ENCODE measurements at places on chromosomes 2 and 18.

- no peak for DNase-seq
Measured at GRCh38 chr2:202642567-202642966, 7.8 kb downstream of the FAM117B start.

- no peak for DNase-seq
Measured at GRCh38 chr2:118979152-118979861, 37.3 kb downstream of the MARCO start.

- no peak for DNase-seq
Measured at GRCh38 chr2:133579274-133579673, 11.0 kb upstream of the NCKAP5 start.

- DNase-seq = no peak
Measured at GRCh38 chr18:76970770-76971559, 148.6 kb downstream of the ZNF236 start.

GRCh38 chr2:241363426-241363825 is 7.3 kb downstream of the FARP2 start:
- DNase-seq = no peak

DNA sequence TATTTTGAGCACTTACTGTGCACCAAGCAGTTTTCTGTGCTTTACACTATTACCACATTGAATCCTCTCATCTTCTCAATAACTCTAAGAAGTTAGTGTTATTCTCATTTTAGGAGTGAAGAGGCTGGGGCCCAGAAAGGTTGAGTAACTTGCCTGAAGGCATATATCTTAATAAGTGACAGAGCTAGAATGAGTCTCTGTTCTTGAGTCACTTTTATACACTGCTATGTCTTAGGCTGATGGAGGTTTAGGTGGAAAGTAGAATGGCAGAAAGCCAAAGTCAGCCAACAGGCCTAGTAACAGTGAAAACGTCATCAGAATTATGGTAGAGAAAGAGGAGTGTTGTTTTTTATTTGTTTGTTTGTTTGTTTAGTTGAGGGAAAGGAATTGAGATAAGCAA is 27.9 kb upstream of the RPE start:
- DNase-seq = no peak

GRCh38 chr2:229591611-229592010 is 122.7 kb downstream of the DNER start:
- DNase-seq = peak; percentile 82

DNA sequence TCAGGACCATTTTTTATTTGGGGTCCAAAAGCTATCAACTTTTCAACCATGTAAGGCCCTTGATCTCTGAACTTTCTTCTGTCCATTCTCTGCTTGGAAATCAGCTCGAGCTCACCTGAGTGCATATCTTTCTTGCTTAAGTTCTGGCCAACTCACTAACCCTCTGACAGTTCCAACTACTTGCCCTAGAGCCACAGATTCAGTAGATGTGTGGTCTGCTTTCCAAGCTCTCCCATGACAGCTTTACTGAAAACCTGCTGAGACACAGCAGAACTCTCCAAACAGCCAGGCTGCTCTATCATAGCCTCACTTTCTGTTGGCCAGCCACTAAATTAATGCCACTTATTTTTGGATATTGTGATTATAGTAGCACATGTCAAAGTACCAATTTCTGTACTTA is 21.2 kb upstream of the IKZF2 start:
- DNase-seq = no peak

DNA sequence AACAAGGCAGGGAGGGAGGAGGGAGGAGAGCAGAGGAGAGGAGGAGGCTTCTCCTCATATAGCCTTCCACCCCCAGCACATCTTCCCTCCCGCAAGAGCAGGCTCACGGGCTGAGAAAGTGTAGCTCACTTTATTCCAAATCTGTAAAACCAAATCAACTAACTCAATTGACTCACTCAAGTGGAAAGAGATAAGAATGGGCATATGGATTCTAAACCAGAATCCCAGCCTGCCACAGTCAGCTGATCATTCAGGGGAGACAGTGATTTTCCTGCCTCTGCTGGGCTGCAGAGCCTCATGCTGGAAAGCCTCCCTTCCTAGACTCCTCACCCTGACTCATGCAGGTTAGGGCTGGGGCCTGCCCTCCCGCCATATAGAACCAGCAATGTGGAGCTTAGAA is 4.2 kb upstream of the TWSG1 start:
- no peak for DNase-seq

DNA sequence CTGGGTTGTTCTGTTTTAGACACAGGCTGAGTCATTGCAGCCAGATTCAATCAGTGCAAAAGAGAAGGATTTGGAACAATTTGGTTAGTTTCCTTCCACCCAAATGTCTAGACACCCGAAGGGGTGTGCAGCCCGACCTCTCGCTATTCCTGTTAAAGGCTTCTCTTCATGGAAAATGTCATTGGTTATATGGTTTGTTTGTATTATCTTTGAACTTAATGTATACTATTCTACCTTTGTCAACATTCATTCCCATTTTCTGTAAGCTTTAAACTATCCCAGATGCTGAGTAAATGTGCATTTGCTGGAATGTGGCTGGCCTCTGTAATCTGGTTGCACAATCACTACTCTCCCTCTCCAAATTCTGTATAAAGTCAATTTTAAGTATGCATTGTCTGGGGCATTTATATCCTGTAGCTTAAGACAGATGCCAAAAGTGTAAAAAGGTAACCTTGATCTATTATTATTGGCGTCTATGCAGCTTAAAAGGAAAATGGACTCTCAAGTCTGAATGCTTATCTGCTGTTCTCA is 80.4 kb upstream of the RND3 start:
- no peak for DNase-seq

- no peak for DNase-seq
Measured at GRCh38 chr2:220455351-220455990, 828.0 kb downstream of the SLC4A3 start.

GRCh38 chr2:40240070-40240469 is 211.8 kb downstream of the SLC8A1 start:
- DNase-seq = peak; percentile 90

GRCh38 chr18:7592305-7593071 is 25.4 kb downstream of the PTPRM start:
- no peak for DNase-seq
